NCI-H748 treated with DMSO at 0.1 percent for 48 hours (cell line): ENCODE measurements at places on chromosomes 3 and 15.

DNA sequence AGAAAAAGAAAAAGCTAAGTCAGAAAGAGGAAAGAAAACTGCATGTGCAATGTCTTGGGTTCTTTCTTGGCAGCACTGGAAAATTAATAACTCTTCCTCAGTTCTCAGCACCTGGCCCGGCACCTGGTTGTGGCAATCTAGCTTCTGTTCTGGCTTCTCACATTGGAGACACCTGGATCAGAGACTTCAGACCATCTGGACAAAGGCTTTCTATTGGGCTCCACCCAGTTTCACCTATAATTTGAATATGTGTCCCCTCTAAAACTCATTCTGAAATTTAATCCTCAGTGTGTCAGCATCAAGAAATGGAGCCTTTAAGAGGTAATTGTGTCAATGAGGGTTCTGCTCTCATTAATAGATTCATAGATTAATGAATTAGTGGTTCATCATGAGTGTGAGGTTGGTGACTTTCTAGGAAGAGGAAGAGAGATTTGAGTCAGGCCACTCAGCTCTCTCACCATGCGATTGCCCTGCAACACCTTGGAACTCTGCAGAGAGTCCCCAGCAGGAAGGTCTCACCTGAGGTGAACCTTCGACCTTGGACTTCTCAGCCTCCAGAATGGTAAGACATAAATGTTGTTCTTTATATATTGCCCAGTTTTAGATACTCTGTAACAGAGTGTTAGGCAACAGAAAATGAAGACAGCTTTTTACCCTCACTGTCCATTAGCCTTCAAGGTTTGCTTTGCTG lies 679.9 kb downstream of the NTRK3 start:
- DNase-seq: no peak

DNA sequence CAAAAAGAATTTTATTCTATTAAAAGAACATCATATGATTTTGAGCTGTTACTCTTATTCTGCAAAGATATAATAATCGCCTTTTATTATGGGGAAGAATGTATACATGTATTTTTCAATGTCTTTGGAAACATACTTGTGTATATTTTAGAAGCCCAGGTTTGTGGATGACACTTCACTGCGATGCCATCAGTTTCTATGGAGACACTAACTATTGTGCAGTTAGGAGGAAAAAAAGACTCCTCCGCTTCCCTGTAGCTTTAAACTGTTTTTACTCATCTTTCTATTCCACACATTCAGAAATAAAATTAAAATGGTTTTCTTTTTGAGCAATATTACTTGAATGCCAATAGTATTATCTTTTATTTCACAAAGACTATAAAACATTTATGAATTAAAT lies 305.0 kb downstream of the NLGN1 start:
- DNase-seq: peak; percentile 23

- no peak for DNase-seq
These were observed 89.7 kb upstream of the SLC4A7 start for GRCh38 chr3:27573780-27574437.

DNA sequence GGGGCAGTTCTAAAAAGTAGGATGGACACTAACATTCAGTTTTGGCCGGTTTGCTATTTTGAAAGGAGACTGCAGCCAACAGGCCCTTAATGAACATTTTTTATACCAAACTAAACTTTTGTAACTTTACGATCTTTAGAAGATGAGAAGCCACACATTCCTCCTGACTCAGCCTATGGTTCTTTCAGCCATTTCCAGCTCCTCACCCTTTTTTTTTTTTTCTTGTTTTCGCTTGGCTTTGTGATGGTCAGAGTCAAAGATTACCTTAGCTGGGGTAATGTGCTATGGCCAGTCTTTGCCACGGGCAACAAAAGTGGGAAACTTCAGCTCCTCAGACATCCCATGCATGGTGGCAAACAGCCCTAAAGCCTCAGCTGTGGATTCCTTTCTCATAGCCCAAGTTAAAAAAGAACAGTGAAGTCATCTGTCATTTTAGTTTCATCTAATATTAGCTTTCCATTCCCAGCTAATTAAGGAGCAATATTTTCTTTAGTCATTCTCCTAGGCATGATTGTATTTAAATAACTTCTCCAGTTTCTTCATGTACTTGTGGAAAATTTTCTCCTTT lies 368.7 kb downstream of the MFSD1 start:
- no peak for DNase-seq

DNA sequence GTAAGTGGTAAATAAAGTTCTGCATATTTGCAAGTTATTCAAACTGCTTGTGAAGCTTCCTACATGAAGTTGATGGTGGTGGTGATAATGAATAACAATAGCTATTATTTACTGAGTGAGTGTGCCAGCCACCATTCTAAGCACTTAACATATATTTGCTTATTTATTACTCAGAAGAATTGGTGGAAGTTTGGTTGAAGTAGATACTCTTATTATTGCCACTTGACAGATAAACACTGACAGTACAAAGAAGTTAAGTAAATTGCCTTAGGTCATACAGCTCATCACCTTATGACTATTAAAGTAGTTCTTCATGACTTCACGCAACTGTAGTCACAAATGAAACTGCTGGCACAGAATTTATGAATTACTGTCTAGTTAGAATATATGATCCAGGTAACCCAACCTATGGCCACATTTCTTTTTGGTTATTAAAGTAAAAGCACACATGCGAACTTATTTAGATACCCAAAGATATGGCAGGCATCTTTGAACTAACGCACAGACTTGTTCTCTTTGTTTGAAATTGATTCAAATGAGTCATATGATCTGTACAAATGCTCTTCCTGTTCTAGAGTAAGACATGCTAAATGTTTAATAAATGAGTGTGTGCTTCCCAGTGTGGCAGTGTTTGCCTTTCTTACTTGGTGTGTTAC lies 99.8 kb upstream of the NR2F2 start:
- DNase-seq: no peak

DNA sequence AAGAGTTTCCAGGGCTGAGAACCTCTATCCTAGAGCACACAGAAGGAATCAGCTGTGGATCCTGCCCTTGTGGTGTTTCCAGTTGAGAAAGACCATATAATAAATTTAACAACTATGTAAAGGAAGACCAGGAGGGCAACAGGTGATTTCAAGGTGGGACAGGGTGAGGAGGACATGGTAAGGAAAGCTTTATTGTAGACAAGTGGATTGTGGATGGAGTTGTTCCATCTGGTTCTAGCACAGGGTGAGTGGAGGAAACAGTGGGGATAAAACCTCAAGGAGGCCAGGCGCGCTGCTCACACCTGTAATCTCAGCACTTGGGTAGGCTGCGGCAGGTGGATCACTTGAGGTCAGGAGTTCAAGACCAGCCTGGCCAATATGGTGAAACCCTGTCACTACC lies 17.1 kb downstream of the SIAH2 start:
- no peak for DNase-seq

DNA sequence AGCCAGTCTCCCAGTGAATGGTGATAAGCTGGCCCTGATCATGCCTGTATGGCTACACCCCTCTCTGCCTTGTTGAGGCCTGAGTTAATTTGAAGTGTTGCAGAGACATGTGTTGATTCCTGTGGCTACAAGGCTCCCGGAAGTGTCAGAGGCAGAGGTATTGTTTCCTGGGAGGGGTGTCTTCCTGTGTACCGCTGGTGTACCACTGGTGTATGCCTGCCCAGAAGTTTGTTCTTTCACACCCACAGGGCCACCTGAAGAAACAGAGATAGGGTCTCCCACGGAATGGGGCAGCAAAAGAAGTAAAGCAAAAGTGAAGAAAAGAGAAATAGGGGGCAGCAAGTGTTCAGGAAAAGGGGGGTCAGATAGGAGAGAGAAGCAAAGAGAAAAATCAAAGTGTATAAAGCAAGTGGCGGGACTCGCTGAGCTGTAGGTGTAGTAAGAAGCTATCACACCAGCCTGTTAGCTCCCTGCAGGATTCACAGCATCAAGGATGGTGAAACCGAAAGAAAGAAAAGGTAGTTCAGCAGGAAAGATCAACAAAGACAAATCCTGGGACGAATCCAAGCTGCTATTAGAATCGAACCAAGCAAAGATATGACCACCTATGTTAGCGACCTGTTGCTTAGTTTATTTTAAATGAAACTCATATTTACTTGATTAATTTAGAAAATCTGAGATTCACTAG lies 36.6 kb upstream of the CD47 start:
- no peak for DNase-seq

DNA sequence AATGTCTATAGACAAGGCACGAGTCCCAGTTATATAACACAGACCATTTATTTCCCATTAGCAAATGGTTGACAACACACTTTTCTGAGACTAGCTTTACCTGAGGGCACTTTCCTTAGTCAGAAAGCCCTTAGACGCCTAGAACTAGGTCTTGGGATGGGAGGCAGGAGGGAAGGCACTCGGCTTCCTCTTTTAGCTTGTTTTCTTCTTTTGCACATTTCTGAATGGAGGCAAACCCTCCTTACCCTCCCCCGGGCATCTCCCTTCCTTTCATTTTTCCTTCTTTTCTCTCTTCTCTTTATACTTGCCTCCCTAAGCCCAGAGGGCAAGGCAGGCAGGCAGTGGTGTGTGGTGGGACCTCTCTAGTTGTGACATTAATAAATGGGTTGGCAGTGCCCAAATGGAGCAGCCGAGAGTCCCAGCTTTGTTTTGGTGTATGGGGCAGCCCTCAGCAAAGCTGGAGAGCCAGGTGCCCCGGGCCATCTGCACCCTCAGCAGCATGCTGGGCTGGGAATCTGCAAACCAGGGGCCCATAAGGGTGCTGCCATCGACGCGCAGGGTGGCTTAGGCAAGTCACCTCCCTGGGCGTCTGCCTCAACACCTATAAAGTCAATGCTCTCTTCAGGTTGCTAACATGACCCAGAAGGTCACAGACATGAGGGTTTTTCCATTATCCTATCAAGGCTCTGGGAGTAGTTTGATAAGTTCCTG lies 21.1 kb upstream of the BCL2L10 start:
- no peak for DNase-seq

GRCh38 chr3:109152320-109152719 lies 15.8 kb downstream of the C3orf85 start:
- no peak for DNase-seq

GRCh38 chr3:190497811-190498210 lies 16.1 kb upstream of the IL1RAP start:
- DNase-seq: no peak
